ENCODE measurements at places on chromosomes 2 and 18. TPM values are rescaled to one million over a fixed set of nuclear protein-coding genes. Genes with fewer than 3 reads are reported as not detected.

DSG1 gene
- total RNA-seq: not detected

ABCG5 gene
- total RNA-seq: not detected

TOGARAM2 gene
- 0.03 TPM for total RNA-seq

CRACDL gene
- not detected for total RNA-seq

AQP12B gene
- total RNA-seq: not detected

CCBE1 gene
- 5.1 TPM for total RNA-seq

- H3K4me3 ChIP-seq: peak overlapping the region; percentile 65
- no peaks in the 10 kb centered on the region for H3K27me3 ChIP-seq
- H3K4me1 ChIP-seq: peaks cover 18% of the 10 kb centered on the region
- peak overlapping the region; percentile 100 for H3K27ac ChIP-seq
- H3K36me3 ChIP-seq: peaks cover 39% of the 10 kb centered on the region
Measured at GRCh38 chr2:173963323-173963816, 1.8 kb downstream of the SP3 start.

DNA sequence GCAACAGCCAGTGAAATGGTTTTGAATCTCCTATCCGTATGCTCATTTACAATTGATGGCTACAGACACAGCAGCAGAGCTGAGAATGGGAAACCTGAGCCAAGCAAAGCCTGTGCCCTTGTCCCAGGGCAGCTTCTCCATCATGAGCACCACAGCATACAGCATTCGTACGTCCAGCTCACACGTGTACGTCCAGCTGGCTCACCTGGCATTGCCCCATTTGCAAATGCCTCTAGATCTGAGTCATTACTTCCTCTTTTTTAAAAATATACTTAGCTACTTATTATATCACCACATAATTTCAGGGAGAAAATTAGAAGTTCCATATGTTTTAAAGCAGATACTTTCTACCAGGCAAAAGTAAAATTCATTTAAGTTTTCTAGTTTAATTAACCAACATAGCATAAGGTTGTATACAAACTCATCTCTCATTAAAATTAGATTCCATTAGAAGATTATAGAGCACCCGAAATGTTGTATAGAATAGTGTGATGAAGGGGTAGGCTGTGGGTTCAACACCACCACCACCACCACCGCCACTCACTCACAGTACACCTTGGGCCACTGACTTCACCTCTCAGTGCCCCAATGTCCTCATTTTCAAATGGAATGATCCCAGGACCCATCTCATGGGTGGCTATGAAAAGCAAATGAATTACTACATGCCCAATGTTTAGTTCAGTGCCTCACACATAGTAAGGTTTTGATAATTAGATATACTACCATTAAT is 31.4 kb upstream of the TMEM177 start:
- no peaks in the 10 kb centered on the region for H3K27me3 ChIP-seq
- no peaks in the 10 kb centered on the region for H3K36me3 ChIP-seq
- H3K4me1 ChIP-seq: no peaks in the 10 kb centered on the region
- no peak overlapping the region for H3K4me3 ChIP-seq
- no peak for DNase-seq

DNA sequence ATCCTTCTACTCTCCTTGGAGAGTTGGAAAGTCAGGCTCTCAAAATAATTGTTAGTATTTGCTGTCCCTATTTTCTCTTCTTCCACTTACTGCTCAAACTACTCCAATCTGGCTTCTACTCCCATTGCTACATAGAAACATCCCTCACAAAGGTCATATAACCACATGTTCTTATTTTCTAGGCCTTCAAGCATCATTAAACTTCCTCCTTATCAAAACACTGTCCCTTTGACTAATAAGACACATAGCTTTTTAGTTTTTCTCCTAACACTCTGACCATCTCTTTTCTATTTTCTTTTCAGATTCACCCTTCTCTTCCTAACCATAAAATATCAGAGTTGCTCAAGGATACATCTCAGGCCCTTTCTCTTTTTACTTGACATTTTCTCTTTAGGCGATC is 148.3 kb downstream of the MBD2 start:
- no peak overlapping the region for H3K4me3 ChIP-seq
- DNase-seq: no peak
- H3K27ac ChIP-seq: no peak overlapping the region
- H3K36me3 ChIP-seq: no peaks in the 10 kb centered on the region
- H3K27me3 ChIP-seq: peaks cover 3% of the 10 kb centered on the region

- peak overlapping the region; percentile 86 for H3K27ac ChIP-seq
- peak overlapping the region; percentile 14 for H3K4me3 ChIP-seq
- H3K27me3 ChIP-seq: no peaks in the 10 kb centered on the region
- peak; percentile 95 for DNase-seq
- no peaks in the 10 kb centered on the region for H3K36me3 ChIP-seq
- peaks cover 37% of the 10 kb centered on the region for H3K4me1 ChIP-seq
Measured at GRCh38 chr18:7617738-7618422, 50.8 kb downstream of the PTPRM start.

DNA sequence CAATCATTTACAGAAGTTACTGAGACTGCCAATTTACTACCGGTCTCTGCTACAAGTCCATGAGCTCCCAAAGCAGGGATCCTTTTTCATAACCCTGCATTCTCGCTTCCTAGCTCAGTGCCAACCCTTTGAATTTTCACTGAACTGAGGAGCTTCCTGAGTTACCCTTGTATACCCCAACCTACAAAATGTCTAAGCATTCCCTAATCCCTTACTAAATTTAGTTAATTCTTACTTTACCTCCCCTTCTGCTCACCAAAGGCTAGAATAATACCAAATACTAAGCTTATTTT is 9.6 kb downstream of the MAT2A start:
- H3K27ac ChIP-seq: no peak overlapping the region
- H3K4me3 ChIP-seq: no peak overlapping the region
- no peak for DNase-seq
- peaks cover 94% of the 10 kb centered on the region for H3K36me3 ChIP-seq

GRCh38 chr2:62339413-62339812 is 143.5 kb downstream of the B3GNT2 start:
- no peak overlapping the region for H3K27ac ChIP-seq
- H3K4me1 ChIP-seq: no peaks in the 10 kb centered on the region
- H3K36me3 ChIP-seq: no peaks in the 10 kb centered on the region
- H3K4me3 ChIP-seq: no peak overlapping the region
- H3K27me3 ChIP-seq: no peaks in the 10 kb centered on the region
- DNase-seq: no peak

DNA sequence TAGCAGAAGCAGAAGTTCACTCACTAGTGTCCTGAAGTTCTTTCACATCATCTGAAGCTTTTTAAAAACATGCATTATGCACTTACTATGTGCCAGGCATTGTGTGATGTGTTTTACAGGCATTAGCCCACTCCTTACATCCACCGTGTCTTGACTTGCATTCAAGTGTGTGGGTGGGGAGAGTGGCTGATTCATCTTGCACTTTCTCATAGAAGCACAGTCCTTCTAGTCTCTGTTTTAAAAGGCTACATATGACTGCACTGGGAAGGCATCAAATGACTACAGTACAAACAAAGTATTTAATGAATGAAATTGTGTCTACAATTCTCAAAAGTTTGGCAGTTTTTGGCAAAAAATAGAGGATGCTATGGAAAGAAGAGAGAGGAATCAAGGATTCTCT is 21.6 kb upstream of the DSC3 start:
- no peaks in the 10 kb centered on the region for H3K4me1 ChIP-seq
- DNase-seq: no peak
- H3K27ac ChIP-seq: no peak overlapping the region
- H3K27me3 ChIP-seq: no peaks in the 10 kb centered on the region

- H3K36me3 ChIP-seq: no peaks in the 10 kb centered on the region
- no peaks in the 10 kb centered on the region for H3K4me1 ChIP-seq
- DNase-seq: no peak
Measured at GRCh38 chr2:16277117-16277516, 336.8 kb downstream of the MYCN start.

DNA sequence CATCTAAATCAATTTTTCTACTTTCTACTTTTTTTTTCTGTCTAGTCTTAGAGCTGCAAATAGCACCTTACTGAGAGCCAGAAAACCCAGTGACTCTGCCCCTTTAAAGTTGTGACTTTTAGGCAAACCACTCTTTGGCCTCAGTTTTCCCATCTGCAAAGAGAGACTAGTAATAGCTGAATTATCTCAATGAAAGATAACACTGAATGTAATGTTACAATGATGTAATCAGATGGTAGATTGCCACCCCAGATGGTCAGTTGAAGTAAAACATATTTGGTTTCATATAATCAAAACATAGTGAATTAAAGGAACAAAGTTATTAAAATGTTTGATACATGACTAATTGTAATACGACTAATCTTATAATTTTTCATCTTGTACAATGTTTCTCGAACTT is 5.0 kb upstream of the APCDD1 start:
- no peaks in the 10 kb centered on the region for H3K36me3 ChIP-seq
- no peak overlapping the region for H3K27ac ChIP-seq
- peaks cover 2% of the 10 kb centered on the region for H3K4me1 ChIP-seq
- DNase-seq: no peak
- peaks cover 32% of the 10 kb centered on the region for H3K27me3 ChIP-seq

DNA sequence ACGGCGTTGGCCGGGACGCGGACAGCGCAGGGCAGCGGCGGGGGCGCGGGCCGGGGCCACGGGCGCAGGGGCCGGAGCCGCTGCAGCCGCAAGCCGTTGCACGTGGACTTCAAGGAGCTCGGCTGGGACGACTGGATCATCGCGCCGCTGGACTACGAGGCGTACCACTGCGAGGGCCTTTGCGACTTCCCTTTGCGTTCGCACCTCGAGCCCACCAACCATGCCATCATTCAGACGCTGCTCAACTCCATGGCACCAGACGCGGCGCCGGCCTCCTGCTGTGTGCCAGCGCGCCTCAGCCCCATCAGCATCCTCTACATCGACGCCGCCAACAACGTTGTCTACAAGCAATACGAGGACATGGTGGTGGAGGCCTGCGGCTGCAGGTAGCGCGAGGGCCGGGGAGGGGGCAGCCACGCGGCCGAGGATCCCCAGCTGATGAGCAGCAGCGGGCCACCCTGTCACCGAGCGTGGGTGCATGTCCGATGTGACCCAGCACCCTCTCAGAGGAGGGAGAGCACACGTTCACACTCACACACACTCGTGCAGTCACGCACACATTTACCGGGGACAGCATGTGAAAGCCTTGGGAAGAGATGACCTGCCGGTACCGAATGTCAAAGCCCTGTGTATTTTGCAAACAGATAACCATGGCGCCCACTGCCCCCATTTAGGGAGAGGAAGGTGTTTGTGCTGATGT is 4.2 kb downstream of the GDF7 start:
- H3K4me1 ChIP-seq: peaks cover 10% of the 10 kb centered on the region
- DNase-seq: no peak
- peaks cover 23% of the 10 kb centered on the region for H3K27me3 ChIP-seq
- no peak overlapping the region for H3K27ac ChIP-seq
- H3K4me3 ChIP-seq: no peak overlapping the region
- H3K36me3 ChIP-seq: no peaks in the 10 kb centered on the region

DNA sequence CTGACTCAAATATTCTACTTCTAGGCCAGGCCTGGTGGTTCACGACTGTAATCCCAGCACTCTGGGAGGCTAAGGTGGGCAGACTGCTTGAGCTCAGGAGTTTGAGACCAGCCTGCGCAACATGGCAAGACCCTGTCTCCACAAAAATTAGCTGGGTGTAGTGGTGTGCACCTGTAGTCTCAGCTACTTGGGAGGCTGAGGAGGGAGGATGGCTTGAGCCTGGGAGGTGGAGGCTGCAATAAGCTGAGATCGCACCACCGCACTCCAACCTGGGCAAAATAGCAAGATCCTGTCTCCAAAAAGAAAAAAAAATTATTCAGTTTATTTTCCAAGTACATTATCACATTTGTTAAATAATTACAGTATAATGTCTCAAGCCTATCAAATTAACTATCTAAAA is 7.3 kb downstream of the PPP3R1 start:
- H3K27me3 ChIP-seq: no peaks in the 10 kb centered on the region
- peaks cover 11% of the 10 kb centered on the region for H3K4me1 ChIP-seq
- H3K36me3 ChIP-seq: peaks cover 25% of the 10 kb centered on the region
- no peak overlapping the region for H3K4me3 ChIP-seq
- no peak overlapping the region for H3K27ac ChIP-seq

- DNase-seq: no peak
- no peak overlapping the region for H3K4me3 ChIP-seq
- no peaks in the 10 kb centered on the region for H3K36me3 ChIP-seq
- H3K27ac ChIP-seq: no peak overlapping the region
Measured at GRCh38 chr18:10032331-10033015, 118.7 kb downstream of the VAPA start.

GRCh38 chr18:48575301-48575657 is 36.4 kb downstream of the CTIF start:
- no peak overlapping the region for H3K27ac ChIP-seq
- no peaks in the 10 kb centered on the region for H3K27me3 ChIP-seq
- DNase-seq: no peak
- no peak overlapping the region for H3K4me3 ChIP-seq
- H3K36me3 ChIP-seq: peaks cover 78% of the 10 kb centered on the region

GRCh38 chr2:24613154-24613814 is 122.2 kb downstream of the NCOA1 start:
- no peaks in the 10 kb centered on the region for H3K27me3 ChIP-seq
- no peaks in the 10 kb centered on the region for H3K4me1 ChIP-seq
- no peak for DNase-seq
- H3K36me3 ChIP-seq: no peaks in the 10 kb centered on the region
- no peak overlapping the region for H3K4me3 ChIP-seq
